Naive thymus-derived CD4-positive, alpha-beta T cell (primary cell): ENCODE measurements at places on chromosomes 3 and 15. TPM values are rescaled to one million over a fixed set of nuclear protein-coding genes. Genes with fewer than 3 reads are reported as not detected.

GRCh38 chr3:167728632-167729323 is 5.9 kb downstream of the PDCD10 start:
- no peak for DNase-seq

GRCh38 chr3:37392957-37393356 is 218.6 kb upstream of the LRRFIP2 start:
- no peak for DNase-seq

The CPLX3 gene
- total RNA-seq: not detected

GRCh38 chr3:16382845-16383244 is 117.8 kb downstream of the OXNAD1 start:
- DNase-seq: no peak

DNA sequence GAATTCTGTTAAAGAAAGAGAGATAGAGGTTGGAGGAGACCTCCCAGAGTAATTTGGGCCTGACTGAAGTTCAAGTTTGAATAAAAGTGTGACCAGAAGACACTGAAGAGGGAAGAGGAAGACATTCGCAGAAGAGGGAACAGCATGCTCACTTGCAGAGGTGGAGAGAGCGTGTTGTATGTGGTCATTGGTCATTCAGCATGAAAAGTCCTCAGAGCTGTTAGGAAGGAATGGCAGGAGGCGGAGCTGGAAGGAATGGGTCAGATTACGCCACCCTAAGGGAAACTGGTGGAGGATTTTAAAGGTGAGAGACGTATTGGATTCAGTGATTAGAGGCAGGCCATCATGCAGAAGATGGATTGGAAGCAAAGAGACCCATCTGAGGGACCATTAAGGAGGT is 41.6 kb downstream of the IQCH start:
- no peak for DNase-seq

The CLEC3B gene
- 0.59 TPM for total RNA-seq

- no peak for DNase-seq
These were observed 440.0 kb downstream of the PDCD6IP start for GRCh38 chr3:34238407-34238806.

DNA sequence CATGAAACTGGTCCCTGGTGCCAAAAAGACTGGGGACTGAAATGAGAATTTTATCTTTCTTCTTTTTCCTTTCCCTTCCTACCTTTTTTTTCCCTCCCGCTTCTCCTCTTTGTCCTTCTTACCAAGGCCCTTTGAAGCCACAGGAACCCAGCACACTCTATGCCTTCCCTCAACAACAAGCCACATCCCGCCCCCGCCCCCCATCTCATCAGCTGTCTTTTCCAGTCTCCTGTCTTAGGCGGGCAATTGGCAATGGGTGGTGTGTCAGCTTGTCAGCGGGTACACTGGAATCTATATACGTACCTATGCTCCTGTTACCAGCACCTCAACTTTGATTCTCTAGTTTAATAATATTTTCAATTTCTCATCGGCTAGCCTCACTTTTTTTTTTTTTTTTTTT is 56.3 kb upstream of the CHD2 start:
- DNase-seq: no peak

The GASK1A gene
- not detected for total RNA-seq

DNA sequence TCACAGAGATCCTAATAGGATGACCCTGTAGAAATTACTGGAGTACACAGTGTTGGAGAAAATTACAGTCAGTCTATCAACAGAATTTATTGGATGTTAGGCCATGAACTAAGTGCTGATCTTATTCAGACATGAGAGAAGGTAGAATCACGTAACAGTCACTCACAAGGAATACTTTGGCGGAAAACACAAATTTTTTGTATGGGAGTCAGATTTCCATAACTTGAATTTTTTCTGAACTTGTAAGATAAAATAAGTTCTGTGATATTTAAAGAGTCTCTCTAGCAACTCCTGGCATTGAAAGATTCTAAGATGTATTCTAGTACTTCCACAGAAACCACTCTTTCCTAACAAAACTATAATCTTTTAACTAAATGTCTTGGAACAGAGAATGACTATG is 178.8 kb upstream of the MME start:
- no peak for DNase-seq

- no peak for DNase-seq
These were observed 194.2 kb downstream of the EBLN2 start for GRCh38 chr3:73255609-73256029.

DNA sequence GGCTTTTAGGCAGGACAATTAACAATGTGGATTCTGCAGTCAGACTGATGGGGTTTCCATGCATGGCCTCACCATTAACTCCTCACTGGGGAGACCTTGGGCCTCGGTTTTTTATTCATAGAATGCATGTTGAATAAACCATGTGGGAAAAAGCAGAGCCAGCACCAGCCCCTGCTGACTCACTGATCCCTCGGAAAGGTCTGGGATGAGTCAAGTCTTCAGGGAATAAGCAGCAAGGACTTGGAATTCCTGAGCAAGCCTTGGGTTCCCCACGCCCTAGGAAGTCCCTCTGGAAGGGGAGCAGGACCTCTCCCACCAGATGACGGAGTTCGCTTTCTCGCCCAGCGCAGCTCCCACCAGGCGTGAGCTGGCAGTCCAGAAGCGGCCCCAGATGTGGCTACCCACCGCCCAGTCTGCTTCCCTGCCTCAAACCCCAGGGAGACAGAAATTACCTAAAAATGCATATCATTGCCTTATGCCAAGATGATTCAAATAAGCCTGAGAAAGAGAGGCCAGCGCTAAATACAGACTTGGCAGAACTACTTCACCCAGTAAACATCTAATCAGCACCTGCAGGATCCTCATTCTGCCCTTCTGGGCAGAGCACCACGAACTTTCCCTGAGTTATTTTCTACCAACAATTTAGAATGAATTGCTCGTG is 45.4 kb downstream of the BTD start:
- no peak for DNase-seq

DNA sequence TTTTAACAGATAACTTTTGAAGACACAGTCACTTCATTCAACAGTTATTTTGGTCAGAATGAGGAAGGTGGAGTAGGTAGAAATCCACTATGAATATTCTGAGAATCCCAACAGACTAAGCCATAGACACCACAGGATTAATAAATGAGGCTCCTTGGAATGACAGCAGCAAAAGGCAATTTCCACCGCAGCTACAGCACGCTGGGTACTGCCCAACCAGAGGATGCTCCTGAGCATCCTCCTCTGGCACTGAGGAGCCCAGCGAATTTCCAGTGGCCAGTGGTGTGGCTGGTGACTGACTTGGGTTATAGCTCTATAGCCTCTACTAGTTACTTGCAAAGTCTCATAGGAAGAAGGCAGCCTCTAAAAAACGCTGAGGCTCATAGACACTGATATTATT is 3.6 kb upstream of the NR1D2 start:
- no peak for DNase-seq

DNA sequence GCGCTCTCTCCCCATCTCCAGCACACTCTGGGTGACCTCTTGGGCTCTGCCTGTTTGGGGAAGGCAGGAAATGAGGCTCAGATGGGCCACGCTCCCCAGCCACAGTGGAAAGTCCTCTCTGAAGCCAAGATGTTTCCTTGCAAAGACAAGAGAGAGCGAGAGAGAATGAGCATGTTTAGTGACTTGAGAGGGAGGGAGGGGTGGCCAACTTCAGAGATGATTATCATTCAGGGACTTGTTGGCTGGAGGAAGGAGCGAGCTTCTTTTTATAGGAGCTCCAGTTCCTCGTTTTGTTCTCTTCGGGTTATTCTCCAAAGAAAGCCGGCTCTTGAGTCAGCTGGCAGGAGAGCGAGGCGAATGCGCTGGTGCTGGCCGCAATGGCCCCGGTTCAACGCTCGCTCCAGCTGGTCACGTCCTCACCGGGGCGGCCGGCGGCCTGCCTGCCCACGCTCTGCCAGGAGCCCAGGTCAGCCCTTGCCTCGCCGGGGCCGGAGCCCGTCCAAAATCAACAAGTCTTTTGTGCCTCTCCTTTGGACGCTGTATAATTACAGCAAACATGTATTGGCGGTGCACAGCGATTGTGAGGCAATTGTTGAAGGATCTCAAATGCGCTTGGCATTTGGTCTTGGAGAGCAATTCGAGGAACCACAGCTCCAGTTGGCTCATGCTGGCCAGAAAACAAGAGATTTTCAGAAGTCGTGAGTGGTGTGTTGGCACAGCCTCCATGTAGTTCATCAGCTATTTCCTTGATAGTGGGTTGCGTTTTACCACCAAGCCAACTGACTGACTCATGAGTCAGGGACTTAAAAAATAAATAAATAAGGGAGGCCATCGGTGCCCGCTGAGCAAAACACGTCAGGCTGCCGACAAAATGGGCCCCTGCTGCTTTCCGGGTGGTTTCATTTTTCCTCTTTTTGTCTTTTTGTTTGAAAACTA is 288.6 kb downstream of the UACA start:
- DNase-seq: no peak

- no peak for DNase-seq
These were observed 117.9 kb upstream of the PHLDB2 start for GRCh38 chr3:111741181-111741580.

DNA sequence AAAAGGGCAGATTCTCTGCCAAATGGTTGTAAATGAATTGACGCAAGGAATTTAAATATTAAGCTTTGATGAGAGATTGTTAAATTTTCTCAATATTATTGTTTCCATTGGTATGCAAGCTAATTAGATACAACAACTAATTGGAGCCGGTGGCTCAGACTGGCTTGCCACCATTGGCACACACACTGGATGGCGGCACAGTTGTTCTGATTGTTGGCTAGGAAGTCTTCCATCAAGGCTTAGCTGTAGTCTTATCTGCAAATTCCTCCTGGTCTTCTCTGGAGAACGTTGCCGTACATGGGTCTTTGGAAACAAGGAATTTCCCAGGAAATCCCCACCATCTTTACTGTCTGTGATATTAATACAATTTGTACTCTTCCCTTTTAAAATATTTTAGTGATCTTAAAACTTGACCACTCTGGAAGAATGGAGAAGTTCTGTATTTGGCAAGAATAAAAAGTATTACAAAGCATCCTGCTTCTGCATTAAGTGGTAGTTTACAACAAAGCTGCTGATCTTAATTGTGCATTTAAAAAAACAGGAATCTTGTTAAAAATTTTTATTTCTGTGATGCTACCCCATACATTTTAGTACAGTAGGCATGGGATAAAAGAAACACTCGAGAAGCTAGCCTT is 126.5 kb downstream of the UBE2E2 start:
- DNase-seq: no peak

DNA sequence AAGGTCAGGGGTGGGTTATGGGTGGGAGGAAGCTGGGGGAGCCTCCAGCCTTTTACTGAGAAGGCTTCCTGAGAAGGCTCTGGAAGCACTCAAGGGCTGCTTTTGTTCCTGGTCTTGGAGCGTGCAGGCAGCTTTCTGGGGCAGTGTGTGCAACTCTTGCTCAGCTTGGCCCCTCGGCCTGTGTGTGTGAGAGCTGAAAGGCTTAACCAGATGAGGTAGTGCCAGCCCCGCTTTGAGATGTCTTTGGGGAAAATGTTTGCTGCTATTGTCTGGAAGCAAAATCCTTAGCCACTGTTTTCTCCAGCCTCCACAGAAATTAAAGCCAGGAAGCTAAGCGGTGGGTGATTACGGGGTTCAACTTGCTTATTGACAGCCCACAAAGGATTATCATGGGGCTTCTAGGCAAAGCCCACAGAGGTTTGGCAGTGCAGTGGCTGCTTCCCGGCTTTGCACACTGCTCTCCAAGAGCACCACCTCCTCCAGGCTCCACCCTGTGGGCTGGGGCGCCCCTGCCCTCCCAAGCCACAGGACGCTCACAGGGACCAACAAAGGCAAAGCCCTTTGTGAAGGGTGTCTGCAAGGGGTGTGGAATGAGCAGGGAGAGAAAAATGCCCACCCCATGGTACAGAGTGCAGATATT is 121.7 kb upstream of the TLE3 start:
- DNase-seq: no peak

DNA sequence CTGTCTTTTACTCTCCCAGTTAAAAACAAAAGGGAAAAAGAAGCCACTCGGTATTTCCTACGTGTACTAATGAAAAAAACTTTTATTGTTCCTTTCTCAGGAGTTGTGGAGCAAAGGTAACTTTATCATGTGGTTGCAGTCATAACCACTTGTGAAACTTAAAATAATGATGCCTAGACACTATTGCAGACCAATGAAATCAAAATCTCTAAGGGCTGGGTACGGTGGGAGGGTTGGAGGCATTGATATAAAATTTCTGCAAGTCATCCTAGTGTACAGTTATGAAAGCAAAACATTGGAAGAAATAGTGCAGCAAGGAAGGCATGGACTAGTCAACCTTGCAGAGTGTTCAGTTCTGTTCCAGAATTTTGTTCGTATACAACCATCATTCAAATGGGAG is 808.8 kb downstream of the TUSC7 start:
- no peak for DNase-seq

DNA sequence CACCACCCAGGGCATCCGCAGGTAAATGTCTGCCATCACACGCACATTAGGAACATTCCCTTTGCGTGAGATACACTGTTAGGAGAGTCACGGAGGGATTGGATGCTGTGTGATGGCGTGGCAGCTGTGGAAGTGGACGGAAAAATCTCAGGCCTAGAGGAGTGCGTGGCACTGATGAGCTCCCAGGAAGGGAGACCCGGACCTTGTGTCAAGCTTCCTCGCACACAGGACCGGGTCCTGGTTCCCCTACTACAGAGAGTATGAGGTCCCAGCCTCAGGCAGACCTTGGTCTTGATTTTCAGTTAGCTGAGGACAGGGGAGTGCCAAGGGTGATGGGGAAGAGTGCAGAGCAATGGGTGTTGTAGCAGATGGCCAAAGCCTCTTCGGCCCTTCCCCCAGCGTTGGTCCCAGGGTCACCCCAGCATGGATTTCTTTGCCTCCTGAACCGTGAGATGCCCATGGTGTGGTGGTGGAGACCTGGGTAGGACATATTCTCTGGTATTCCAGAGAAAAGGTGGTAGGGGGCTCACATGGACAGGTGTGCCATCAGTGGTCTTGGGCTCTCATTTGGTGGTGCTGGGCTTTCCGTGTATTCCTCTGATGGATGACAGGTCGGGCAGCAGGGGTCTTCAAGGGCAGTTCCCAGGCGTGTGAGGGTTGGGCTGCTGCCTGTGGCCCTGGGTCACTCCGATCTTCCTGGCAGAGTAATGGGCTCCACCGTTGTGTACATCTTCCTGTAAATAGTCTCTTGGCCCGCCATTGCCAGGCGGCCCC is 105.1 kb downstream of the SNRPN start:
- no peak for DNase-seq

GRCh38 chr15:85100186-85100937 is 118.7 kb downstream of the PDE8A start:
- no peak for DNase-seq

The UPK1B gene
- not detected in 2 replicates for total RNA-seq

GRCh38 chr15:98070137-98070536 is 109.6 kb downstream of the ARRDC4 start:
- no peak for DNase-seq

The GOLGA8T gene
- total RNA-seq: 1.1 TPM

DNA sequence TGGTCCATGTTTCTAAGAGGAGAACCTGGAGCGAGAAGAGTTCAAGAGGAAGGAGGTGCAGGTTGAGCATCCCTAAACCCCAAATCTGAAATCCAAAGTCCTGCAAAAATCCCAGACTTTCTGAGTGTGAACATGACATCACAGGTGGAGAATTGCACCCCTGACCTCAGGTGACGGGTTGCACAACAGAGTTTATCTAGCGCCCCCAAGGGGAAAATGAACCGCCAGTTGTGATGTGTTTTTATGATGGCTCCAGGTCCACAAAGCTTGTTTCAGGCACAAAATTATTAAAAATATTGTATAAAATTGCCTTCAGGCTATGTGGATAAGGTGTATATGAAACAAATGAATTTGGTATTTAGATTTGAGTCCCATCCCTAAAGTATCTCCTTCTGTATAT is 420.0 kb downstream of the GABRB3 start:
- DNase-seq: no peak

The NANOGP8 gene
- total RNA-seq: not detected

The GOLGA8G gene
- total RNA-seq: not detected

GRCh38 chr15:100531823-100532327 is 3.1 kb upstream of the CERS3 start:
- no peak for DNase-seq
